Endodermal cell (in vitro differentiated cells): ENCODE measurements at places on chromosomes 2 and 18. TPM values are rescaled to one million over a fixed set of nuclear protein-coding genes. Genes with fewer than 3 reads are reported as not detected.

The CPS1 gene
- 12.5 and 12.9 TPM in 2 replicates for total RNA-seq

The NYAP2 gene
- total RNA-seq: not detected in 3 replicates

DNA sequence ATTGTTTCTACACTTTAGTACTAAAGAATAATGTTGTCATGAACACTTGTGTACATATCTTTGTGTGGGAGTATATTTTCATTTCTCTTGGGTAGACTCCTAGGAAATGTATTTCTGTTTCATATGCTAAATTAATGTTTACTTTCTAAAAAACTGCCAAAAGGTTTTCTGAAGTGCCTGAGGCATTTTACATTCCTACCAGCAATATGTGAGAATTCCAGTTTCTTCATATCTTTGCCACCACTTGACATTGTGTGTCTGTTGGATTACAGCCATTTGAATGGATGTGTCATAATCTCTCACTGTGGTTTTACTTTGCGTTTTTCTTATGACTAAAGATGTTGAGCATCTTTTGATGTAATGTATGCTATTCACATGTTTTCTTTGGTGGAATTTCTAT lies 428.2 kb upstream of the KCNH7 start:
- no peak overlapping the region for H3K27ac ChIP-seq
- DNase-seq: no peak
- no peaks in the 10 kb centered on the region for H3K4me1 ChIP-seq
- no peaks in the 10 kb centered on the region for H3K36me3 ChIP-seq
- no peak overlapping the region for H3K4me3 ChIP-seq

DNA sequence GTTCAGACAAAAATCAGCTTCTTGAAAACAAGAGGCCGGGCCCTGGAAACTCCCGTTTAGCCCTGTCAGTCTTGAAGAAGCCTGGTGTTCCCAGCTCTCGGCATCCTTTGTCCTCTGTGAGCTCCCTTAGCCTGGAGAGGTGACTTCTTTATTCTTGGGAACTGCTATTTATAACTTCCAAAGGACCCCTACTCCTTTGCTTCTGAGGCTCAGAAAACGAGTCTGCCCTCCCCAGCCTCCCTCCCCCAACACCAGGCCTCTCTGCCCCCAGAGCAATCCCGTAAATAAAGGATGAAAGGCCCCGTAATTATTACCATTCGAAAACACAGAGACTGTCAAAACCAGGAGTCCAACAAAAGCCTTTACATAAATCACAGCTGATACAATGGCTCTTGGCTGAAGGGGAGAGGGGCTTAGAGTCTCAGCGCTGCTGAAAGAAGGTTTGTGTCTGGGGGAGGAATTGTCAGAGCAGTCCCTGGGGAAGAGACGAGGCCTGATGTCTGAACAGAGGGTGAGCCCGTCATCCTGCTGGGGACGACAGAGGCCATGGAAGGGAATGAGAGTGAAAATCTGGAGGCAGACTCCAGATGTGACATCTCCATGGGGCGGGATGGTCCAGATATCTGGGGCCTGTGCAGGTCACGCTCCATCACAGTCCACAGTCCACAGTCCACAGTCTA lies 283.0 kb downstream of the MYCN start:
- H3K4me1 ChIP-seq: peaks cover 2% of the 10 kb centered on the region
- no peaks in the 10 kb centered on the region for H3K36me3 ChIP-seq
- H3K27ac ChIP-seq: peak overlapping the region; percentile 97
- H3K27me3 ChIP-seq: no peaks in the 10 kb centered on the region
- H3K4me3 ChIP-seq: no peak overlapping the region

The PKDCC gene
- 85.3 and 86.8 TPM in 2 replicates for total RNA-seq

The LTBP1 gene
- 31.8 to 43.4 TPM (median 39.4 TPM) in 3 replicates for total RNA-seq

DNA sequence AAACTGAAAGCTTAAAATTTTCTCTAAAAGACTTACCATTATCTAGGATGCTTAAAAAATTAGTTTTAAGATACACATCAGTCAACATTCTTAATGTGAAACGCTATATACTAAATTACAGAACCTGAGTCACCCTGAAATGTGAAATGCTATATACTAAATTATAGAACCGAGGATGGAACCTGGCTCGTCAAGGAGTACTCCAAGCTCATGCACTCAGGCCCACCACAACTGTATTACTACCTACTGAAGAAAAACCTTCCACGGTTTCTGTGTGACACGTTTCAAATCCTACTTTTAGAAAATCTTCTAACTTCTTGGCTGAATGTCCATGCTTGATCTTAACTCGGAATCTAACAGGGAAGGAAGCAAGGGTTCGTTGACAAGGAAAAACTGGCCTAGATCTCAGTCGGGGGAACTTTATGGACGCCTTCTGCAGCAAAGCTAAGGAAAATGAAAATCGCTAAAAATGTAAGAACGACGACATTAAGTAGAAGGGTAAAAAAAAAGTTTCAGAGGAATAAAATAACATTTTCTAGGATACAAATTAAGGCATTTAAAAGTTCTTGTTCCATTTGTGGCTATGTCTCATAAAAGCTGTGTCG lies 1.4 kb downstream of the PRKD3 start:
- no peak for DNase-seq
- H3K27me3 ChIP-seq: peaks cover 6% of the 10 kb centered on the region
- H3K36me3 ChIP-seq: peaks cover 31% of the 10 kb centered on the region
- H3K4me1 ChIP-seq: peaks cover 21% of the 10 kb centered on the region

DNA sequence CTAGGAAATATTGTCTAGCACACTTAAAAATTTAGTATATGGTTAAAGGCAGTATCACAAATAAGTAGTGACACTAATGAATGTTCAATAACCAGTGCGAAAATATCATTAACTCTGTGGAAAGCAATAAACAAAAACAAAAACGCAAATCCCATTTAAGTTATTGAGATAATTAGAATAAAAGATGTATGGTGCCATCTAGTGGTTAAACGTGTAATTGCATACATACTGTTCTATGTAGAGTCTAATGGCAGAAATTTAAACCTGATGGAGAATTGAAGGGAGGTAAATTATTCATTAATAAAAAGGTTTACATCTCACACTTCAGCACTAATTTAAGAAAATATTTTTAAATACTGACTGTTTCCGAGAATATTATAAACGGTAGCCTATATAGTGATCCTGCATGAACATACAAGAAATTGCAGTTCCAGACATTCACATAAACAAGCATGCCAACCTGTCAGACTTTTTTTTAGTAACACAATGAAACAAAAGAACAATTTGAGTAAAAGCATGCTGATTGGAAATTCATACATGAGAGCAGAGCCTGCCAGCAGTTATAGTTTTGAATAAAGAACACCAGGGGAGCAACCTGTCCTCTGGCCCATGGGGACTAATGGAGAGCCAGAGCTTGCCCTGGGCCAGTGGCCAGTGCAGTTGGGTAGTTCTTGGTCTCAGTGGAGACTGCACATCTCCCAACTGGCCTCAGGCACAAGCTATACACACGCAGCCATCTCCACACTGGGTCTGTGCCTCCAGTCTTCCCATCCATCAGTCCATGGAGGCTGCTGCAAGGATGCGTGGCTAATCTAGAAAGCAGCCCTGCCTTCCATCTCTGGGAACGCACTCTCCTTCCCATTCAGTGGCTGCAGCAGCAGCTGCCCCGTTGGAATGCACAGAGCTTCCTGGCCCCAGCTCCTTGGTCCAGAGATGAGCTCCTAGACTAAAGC lies 28.0 kb downstream of the GCG start:
- no peaks in the 10 kb centered on the region for H3K27me3 ChIP-seq
- no peaks in the 10 kb centered on the region for H3K4me1 ChIP-seq
- H3K27ac ChIP-seq: no peak overlapping the region

- no peaks in the 10 kb centered on the region for H3K36me3 ChIP-seq
- H3K27me3 ChIP-seq: peaks cover 96% of the 10 kb centered on the region
Measured at GRCh38 chr2:136765256-136766072, at the start of gene THSD7B. THSD7B (plus strand) TSS chr2:136765545; CDS start chr2:136882179, 116,634 bp downstream.

The CRACDL gene
- 0.16 to 0.86 TPM (median 0.31 TPM) in 3 replicates for total RNA-seq
